Posterior vena cava (tissue), 2 donors: ENCODE measurements at places on chromosomes 11 and 22.

DNA sequence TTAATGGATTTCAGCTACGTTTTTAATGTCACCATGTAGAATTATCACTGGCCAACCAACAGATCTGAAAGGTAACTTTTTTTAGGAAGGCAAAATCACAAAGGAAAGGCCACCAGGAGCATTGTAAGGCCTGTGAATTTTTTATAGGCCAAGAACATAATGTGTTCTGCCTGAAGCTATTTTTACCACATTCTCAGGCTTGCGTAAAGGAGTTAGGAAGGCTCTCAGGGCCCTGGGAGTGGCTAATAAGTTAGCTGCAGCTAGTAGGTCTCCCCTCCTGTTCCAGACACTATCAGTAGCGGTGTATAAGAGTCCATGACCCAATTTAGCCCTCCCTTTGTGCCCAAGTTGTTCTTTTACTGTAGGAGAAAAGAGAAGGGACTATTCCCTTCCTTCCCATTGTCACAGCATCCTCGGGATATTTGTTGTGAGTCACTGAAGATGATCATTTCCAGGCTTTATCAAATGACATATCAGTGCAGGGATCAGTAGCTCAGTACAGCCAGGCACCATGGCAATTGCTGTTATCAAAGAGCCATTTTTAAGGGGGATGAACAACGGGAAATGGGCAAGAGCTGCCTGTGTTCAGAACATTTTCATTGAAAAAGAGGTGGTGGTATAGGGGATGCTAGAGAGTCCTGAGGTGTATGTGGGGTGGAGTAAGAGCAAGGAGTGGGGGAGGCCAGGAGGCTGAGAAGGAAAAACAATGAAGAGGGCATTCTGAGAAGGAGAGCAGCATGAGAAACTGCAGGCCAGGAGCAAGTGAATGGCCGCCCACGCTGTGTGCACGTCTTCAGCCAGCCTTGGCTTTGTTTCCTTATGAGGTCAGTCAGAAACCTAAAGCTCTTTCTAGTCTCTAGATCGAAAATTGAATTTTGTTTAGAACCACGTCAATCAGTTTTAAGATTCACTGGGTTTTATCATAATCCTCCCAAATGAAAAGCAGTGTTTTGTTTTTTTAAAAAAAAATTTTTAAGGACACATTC lies 940.3 kb downstream of the NTM start:
- DNase-seq, result no peak

- DNase-seq, result no peak
Measured at GRCh38 chr11:19829109-19829837, 116.6 kb downstream of the NAV2 start.

GRCh38 chr11:36254713-36255112 lies 34.5 kb downstream of the COMMD9 start:
- DNase-seq, result no peak

- DNase-seq, result peak; percentile 81
Measured at GRCh38 chr22:20551805-20552442, 44.5 kb downstream of the MED15 start.

- no peak for DNase-seq
Measured at GRCh38 chr11:108112057-108112456, 9.3 kb upstream of the ACAT1 start.

DNA sequence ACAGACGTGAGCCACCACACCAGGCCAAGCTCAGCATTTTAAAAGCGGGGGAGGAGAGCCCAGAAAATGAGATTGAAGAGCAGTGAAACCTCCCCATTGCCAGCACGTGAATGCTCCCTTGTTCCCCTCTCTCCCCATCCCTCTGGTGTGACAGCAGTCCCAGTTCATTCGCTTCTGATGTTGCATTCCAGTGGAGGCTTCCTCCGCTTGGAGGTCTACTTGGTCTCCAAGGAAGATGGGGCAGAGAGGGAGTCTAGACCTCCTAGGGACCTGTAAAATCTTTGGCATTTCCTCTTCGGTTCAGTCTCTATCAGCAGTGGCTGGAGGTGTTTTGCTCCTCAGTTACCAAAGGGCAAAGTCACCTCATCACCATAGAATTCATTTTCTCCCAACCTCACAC lies 30.2 kb upstream of the EP300 start:
- DNase-seq, result no peak

DNA sequence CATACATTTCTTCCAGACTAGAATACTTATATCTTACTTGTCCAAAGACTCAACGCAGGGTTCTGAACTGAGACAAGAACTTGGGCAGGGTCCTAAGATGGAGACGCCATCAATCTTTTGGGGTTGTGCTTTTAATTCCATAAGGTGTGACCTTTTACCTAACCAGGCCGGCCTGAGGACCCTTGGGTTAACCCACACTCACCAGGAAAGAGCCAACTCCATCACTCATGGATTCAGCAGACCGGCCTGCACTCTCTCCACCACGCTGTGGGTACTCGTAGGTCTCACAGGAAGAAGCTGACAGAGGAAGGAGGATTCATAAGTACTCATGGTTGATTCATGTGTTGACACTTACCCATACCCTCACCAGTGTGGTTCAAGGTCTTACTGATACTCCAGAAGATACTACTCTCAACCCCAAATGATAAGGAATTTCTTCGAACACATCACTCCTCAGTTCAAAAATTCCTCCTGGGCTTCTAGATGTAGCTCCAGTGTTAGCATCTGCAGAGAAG lies 36.2 kb downstream of the USP35 start:
- no peak for DNase-seq

GRCh38 chr11:43871051-43871450 lies 9.6 kb upstream of the ALKBH3 start:
- no peak for DNase-seq

GRCh38 chr11:88115828-88116755 lies 59.2 kb downstream of the RAB38 start:
- no peak for DNase-seq

GRCh38 chr11:39571081-39571480 lies 1888.4 kb downstream of the LRRC4C start:
- DNase-seq, result no peak

DNA sequence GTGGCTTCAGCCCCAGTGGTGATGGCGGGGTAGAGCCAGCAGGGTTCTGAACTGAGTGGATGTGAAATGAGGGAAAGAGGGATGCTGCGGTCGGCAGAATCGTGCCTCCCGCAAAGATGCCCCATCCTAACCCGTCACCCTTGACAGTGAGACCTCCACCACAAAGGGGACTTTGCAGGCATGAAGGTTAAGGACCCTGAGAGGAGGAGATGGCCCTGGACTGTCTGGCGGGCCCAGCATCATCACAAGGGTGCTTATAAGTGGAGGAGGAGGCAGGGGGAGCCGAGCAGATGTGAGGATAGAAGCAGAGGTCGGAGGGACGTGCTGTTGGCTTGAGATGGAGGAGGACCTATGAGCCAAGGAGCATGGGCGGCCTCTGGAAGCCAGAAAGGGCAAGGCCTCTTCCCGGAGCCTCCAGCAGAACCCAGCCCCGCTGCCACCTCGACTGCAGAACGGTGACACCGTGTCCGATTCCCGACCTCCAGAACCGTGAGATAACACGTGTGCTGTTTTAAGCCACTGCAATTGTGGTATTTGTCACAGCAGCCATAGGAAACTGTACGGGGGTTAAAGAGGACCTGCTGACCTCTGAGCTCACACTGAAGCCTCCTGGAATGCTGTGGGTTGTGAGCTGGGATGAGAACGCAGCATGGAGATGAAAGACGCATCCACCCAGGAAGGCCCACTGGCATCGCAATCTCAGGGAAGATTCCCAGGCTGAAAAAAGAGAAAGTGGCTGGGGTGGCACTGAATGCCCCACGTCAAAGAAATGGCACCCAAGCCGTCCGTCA lies 10.9 kb downstream of the LINC01488 start:
- DNase-seq, result peak; percentile 72

- DNase-seq, result no peak
Measured at GRCh38 chr11:130177782-130178181, 18.2 kb downstream of the ST14 start.

GRCh38 chr11:71246559-71246958 lies 5.8 kb downstream of the SHANK2 start:
- DNase-seq, result peak; percentile 10

GRCh38 chr11:1549338-1550330 lies 22.4 kb downstream of the DUSP8 start:
- DNase-seq, result no peak

DNA sequence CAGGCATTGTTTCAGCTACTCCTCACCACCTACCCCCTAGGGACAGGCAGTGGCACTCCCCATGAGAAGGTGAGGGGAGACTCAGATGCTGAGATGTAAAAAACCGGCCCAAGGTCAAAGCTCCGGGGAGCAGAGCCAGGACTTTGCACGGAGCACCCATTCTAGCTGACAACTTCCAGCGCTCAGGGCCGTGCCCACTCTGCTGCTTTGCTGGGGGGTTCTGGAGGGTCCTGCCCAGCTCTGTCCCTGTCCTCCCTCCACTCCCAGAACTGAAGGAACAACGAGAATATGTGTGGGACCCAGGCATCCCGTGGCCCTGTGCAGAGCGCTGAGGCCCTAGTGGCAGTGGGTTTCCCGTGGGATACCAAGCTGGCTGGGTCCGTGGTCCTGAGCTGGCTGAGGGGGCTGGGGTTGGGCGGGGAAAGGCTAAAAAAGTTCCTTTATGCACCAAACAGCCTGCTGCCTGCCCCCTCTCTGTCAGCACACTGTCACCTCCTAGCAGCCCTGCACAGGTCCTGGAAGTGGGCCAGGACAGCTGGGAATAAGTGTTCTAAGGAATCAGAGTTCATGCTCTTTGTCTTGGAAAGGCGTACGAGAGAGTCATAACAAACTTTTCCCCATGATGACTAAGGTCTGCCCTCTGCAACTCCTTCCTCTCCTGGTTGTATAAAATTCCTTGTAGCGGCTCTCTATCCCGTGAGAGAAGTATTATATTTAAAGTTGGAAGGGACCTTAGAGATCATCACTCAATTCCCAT lies 1.9 kb downstream of the MS4A10 start:
- DNase-seq, result peak; percentile 87

DNA sequence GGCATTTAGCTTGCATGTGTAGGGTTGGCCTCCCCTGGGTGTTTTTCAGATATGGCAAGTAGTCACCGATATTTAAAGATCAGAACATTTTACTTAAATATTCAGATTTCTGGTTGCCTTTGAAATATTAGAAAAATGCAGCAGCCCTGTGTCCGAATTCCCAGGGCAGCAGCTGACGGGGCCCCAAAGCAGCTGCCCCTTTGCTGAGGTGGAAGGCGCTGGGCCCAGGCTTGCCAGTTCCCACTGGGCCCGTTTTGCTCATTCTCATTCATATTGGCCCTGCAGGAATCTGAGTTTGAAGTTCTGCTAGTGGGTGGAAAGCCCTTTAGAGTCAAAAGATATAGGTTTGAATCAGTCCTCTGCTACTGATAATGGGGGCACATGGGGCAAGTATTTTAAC lies 692.1 kb downstream of the OPCML start:
- DNase-seq, result no peak

GRCh38 chr11:57324154-57324885 lies 432 bp downstream of the TNKS1BP1 start:
- DNase-seq, result peak; percentile 87

DNA sequence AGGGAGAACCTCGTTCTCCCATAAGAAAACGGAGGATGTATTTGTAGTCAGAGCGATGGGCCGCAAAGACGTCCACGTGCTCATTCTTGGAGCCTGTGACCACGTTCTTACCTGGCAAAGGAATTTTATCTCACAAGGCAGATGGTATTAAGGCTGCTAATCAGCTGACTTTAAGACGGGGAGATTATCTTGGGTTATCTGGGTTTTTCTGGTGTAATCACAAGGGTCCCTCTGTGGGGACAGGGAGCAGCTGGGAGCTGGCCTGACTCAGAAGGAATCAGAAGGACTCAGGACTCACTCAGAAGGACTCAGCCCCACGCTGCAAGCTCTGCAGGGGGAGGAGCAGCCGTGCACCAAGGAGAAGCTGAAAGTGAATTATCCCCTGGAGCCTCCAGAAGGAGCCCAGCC lies 7.5 kb upstream of the SIGIRR start:
- DNase-seq, result no peak

DNA sequence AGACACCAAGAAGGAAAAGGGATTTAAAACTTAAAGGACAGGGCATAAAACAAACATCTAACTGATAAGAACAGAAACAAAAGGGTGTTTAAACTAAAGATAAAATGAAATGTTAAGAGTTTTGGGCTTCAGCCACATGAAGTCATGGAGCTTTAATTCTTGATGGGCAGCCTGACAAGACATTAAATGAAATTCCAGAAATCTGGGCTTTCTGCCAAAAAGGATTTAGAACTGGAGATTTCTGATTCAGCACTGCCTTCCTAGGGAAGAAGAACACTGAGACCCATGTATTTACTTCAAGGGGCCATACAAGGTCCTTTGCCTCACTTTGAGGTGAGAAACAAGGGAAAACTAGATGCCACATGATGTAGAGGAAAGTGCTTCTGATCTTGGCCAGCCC lies 355.9 kb upstream of the RAG2 start:
- no peak for DNase-seq

DNA sequence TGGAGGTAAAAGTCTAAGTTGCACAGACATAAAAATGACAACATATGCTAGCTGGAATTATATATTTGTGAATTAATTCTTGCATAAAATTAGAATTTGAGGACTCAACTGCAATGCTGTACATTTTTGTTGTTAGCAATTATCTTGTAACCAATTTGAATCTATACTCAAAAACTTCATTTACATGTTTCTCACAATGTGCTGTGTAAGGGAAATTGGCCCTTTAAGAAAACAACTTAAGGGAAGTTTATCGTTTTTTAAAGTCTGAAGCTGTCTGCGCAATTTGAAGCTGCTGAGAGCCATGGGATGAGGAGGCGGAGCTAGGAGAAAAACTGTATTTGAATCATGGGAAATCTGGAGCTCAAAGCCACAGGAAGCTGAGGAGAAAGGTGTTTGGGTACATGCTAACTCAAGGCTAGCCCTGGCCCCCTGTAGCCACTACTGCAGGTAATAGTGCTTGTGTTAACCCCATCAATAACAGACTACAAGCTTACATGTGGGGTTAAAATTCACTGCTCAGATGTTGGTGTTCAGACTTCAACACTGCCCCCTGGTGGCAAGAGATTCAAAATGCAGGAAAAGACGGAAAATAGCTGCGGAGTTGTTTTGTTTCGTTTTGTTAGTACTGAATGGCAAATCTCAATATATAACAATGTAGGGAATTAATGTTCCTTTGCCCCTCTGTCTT lies 126.1 kb downstream of the BRD1 start:
- peak; percentile 29 for DNase-seq

DNA sequence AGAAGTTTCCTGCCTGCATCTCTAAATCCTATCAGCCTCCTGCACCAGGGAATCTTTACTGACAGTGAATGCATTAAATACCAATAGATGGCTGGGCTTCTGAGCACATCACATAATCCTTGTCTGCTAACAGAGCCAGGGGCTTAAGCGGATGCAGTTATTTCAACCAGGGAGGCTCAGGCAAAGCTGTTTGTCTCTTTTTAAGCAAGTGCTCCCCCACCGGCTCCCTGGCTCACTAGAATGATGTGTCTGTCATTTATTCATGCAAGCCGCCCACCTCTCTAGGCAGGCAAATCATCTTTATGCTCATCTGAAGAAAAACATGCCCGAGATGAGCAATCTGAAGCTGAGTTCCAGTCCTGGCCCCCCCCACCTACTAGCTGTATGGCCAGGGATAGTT lies 182.3 kb downstream of the TENM4 start:
- DNase-seq, result no peak

DNA sequence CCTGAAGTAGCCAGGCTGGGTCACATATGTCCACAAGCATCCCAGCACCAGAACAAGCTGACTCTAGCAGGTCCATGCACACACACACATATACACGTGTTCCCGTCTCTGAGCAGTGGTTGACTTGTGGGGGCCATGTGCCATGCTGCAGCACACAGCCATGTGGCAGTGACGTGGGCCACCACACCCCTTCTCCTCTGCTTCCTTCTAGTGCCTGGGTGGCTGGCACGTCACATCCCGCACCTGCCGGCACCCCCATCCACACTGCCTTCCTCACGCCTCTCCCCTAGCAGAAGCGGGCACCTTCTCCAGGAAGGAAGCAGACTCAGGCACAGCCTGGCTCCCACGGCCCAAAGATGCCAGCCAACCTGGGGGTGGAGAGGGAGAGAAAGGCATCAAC lies 9.5 kb downstream of the SYT7 start:
- DNase-seq, result no peak
